ENCODE measurements at places on chromosomes 2 and 18.

DNA sequence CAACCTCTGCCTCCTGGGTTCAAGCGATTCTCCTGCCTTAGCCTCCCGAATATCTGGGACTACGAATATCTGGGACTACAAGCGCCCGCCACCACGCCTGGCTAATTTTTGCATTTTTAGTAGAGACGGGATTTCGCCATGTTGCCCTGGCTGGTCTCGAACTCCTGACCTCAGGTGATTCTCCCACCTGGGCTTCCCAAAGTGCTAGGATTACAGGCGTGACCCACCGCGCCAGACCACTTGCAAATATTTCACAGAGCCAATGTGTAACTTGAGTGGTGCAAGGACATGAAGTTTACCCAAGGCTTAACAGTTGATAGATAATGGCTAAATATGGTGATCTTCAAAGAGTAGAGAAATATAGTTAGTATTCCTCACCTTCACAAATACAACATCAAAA is 14.1 kb upstream of the MTIF2 start:
- DNase-seq: no peak

DNA sequence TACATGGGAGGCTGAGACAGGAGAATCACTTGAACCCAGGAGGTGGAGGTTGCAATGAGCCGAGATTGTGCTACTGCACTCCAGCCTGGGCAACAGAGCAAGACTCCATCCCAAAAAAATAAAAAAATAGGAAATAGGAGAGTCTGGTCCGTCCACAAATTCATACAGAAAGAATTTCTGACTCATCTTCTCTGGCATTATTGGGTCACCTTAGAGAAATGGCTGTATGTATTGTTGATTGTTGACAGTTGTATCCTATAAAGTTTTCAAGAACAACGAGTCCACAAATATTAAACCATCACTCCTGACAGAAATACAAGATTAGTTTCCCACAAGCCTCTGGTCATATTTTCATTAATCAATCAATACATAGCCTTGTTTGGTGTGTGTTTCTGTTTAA is 20.4 kb downstream of the RBM43 start:
- DNase-seq: no peak

DNA sequence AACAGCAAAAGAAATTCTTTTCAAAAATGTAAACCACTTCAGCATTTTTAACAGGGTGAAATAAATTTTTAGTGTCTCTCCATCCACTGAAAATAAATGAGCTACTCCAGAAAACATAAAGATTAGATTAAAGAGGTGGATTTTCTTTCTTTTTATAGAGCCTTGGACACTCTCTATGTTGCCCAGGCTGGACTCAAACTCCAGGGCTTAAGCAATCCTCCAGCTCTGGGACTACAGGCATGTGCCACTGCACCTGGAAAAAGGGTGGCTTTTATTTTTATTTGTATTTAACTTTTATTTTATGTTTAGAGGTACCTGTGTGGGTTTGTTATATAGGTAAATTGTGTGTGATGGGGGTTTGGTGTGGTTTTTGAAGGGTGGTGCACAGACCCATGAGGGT is 19.9 kb downstream of the ITGB6 start:
- DNase-seq: no peak

DNA sequence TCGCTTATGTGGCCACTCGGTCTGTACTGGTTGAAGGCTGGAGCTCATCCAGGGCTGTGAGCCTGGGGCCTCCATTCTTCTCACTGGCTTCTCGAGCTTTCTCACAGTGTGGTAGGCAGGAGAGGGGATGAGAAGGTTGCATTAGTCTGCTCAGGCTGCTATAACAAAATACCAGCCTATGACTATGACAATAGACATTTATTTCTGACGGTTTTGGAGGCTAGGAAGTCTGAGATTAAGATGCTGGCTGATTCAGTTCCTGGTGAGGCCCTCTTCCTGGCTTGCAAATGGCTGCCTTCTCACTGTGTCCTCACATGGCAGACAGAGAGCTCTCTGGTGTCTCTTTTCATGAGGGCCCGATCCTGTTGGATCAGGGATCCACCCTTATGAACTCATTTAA is 6.2 kb upstream of the STK25 start:
- no peak for DNase-seq

- no peak for DNase-seq
These were observed 5.3 kb downstream of the CERS6 start for GRCh38 chr2:168461178-168461941.

DNA sequence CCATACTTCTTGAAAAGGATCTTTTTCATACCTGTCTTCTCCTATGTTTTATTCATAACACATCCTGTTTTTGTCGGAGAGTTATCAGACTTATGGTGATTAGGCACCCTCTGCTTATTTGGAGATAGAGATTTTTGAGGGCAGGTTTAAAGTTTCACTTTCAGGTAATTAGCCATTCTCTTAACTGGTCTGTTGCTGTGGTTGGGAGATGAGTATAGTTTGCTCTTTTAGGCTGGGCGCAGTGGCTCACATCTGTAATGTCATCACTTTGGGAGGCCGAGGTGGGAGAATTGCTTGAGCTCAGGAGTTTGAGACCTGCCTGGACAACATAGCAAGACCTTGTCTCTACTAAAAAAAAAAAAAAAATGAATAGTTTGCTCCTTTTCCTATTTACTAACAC is 25.3 kb downstream of the SFTPB start:
- no peak for DNase-seq

- DNase-seq: no peak
These were observed 20.4 kb downstream of the CMPK2 start for GRCh38 chr2:6845312-6845711.

GRCh38 chr2:207284556-207285472 is 119.1 kb upstream of the KLF7 start:
- DNase-seq: no peak

DNA sequence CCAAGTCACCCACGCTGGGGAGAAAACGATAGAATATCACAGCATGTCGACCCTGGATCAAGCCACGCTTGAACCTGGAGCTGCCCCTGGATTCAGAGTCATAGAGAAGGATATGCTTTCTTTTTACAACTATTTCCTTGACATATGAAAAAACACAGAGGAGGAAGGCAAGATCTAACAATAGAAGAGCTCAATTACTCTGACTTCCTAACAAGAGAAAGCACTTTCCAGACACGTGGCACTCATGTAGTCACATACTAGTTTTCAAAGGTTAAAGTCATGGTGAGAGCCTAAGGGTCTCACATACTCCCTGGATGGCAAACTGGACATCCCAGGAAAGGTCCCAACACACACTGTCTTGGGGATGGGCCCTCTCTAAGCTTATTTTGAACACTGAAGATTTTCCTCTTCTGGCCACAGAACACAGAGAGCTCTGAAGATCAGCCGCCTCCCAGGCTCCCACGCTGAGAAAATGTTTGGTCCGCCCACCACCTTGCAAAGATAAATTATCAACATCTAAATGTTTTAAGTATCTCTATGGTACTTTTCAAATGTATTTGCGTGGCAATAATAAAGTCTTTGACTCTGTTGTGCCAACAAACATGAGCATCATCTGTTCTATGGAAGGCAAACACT is 4.9 kb downstream of the PXDN start:
- no peak for DNase-seq

DNA sequence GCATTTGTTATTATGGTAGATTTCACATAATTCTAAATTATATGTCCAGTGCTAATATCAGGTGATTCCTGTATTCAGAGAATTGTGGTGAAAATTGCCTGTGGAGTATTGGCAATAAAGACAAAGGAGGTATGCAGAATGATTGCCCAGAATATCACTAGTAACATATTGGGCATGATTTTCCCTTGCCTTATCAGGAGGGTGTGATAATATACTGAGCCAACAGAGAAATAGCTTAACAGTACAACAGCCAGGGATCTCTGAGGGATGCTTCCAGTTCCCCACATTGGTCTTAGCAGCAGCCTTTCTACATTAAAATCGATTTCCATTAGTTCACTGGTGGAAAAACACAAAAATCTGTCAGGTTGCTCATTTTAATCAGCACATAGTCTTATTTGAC is 122.9 kb upstream of the COL3A1 start:
- DNase-seq: no peak

DNA sequence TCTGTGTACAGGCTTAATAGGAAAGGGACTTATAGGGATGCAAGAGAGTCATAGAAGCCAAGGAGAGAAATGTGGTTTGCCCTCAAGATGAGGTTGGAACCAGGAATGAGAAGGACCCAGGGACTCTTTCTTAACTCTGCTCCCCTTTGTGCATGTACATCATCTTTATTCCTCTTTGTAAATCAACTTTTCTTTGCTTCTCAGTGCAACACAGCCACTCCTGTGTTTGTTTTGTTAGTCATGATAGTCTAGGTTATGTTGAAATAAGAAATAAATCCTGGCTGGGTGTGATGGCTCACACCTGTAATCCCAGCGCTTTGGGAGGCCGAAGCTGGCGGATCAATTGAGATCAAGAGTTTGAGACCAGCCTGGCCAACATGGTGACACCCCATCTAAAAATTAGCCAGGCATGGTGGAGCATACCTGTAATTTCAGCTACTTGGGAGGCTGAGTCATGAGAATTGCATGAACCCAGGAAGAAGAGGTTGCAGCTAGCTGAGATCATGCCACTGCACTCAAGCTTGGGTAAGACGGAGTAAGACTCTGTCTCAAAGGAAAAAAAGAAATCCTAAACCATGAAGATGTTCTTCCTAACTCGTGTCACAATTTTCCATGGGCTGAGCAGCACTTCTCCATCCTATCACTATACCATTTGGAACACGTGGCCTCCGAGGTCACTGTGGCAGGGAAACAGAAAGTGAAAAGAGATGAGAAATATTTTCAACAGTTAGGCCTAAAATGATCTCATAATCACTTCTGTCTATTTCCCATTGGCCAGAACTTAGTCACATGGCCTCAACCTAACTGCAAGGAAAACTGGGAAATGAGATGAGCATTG is 73.0 kb upstream of the TMEM17 start:
- no peak for DNase-seq

DNA sequence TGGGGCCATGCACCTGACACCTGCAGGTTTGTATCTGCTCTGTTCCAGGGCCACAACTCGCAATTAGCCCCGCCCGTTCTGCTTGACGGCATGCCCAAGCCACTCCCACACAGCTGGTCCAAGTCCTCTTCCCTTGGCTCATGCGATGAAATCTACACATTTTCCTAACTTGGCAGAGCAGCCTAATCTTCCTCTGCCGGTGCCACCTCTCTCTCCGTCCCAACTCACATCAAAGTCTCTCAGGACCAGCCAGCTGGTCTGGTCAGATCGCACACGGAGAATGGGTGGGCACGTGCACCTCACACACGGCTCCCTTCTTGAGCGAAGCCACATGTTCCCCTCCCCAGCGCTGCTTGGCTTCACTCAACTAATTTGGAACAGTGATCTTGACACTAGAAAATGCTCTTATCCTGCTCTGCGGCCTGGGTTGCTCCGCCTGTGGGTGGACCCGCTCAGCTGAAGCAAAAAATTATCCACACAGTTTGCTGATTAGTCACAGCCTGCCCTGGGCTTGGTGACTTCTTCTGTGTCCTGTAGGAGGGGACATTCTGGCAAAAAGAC is 176.7 kb downstream of the NRP2 start:
- DNase-seq: no peak

DNA sequence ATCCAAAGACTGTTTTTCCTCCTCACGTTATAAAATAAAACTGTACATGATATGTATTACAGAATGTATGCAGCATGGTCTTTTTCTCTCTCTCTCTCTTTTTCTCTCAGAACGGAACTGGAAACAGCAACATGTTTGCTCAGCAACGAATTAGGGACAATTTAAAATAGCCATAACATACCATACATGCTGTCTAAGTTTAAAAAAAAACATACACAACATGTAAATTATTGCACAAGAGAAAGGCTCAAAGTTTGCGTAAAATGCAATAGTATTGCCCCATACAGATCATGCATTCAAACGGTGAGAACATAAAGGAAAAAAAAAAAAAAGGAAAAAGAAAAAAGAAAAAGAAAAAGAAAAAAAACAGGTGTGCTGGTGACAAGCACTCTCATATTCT is 93.6 kb downstream of the BCL11A start:
- no peak for DNase-seq

DNA sequence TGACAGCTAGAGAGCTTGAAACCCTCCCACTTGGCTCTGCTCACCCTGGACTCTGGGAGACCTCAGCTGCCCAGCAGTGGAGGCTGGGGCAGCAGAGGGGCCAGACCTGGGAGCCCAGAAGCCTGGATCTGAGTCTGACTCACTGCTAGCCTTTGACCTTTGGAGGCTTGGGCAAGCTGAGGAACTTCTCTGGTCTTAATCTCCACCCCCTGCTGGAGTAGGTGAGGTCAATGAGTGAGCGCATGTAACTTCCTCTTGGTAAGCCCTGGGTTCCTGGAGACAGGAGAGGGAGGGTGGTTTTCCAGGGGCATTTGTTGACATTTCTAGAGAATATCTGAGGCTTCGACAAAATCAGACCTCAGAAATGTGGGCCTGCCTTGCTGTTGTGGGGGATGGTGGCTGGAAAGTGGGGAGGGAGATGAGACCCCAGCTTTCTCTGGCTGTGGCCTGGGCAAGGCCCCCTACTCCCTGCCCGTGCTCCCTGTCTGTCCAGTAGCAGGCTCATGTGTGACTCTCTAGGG is 73.0 kb upstream of the YWHAQ start:
- DNase-seq: no peak

DNA sequence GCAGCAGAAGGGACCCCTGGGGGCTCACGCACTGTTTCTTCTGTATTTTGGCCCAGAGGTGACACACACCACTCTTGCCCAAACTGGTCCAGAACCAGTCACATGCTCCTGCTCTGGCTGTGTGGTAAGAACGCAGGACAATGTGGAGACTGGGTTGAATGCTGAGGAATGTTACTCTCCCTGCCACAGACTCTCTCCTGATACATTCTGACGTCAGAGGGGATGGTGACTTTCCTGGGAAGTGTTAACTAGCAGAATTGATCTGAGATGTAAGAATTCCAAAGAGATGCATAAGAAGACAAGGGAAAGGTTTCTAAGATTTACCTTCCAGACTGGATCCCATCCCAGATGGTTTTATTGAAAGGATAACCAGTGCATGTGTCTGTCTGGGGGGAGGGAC is 100.8 kb downstream of the ASB1 start:
- DNase-seq: no peak

DNA sequence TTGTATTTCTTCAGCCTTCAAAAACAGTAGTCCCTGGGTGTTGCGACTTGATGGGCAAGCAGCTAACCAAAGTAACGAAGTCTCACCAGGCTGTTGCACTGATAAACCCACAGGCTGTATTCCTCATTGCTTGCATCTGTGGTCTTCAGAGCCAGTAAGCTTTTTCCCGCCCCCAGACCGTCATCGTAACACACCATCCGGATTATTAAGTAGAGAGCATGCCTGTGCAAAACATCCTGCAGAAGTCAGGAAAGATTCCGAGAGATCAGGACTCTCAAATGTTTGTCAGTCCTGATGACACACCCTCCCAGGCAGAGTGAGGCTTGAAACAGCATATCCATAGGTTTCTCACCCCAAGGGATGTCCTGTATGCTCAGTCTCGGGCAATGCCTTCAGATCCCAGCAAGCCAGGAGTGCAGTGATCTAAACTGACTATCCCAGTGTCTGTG is 15.9 kb downstream of the ITGB1BP1 start:
- DNase-seq: no peak

- no peak for DNase-seq
These were observed 2.5 kb upstream of the PER2 start for GRCh38 chr2:238290715-238291549.

DNA sequence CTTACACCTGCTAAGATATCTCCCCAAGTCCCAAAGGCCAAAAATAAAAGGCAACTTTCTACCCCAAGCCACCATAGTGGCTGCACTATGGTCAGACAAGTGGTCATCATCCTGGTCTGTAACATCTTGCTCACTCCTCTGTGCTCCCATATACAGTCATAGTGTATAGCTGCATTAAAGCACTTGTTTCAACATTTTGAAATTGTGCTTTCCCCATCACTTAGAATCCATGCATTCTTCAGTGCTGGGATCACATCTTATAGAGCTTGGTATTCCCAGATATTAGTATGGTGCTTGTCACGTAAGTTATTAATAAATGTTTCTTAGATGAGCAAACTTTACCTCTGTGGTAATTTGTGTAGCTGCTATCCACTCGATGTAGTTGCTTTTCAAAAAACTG is 40.4 kb upstream of the CDC42EP3 start:
- no peak for DNase-seq

Measured in GM19239 (cell line).